ENCODE measurements at places on chromosomes 5 and 9.

DNA sequence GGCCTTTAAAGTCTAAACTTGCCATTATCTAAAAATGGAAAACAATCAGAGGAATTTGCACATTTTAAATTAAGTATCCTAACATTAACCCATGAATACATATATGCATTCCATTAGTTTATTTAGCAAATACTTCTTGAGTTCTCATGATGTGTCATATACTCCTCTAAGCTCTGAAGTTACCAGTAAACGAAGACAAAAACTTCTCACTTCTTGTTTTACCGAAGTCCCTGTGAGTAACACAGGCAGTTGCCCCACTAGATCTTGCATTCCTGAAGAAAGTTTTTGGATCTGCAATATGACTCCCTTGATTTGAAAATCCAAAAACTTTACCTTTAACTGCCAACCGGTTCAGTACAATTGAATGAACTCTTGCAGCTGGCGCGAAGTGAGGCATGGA lies 439.0 kb upstream of the MPDZ start:
- no peak for DNase-seq

DNA sequence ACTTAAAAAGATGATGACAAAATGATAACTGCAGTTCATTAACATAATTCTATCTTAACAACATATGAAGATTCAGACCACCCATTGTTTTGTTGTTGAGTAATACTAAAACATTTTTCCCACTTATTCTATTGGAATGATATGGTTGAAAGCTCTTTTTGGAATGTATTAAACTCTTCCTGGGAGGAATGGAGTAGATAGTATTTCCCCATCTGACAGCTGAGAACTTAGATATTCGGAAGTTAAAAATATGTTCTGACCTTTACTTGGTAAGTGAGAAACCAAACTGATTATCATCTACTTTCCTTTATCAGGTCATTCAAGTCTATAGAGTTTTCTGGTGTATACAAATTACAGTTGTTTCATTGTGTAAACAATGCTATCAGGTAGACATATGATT lies 452.9 kb downstream of the CSNK1G3 start:
- no peak for DNase-seq

GRCh38 chr5:24161559-24161958 lies 483.2 kb downstream of the CDH10 start:
- no peak for DNase-seq

GRCh38 chr5:21678526-21678925 lies 1174.6 kb downstream of the CDH12 start:
- DNase-seq, result no peak

- DNase-seq, result no peak
Observed at GRCh38 chr9:131103024-131103423, 6.7 kb downstream of the AIF1L start.
